Heart left ventricle (tissue), 16 donors: ENCODE measurements at places on chromosomes 11 and 22. TPM values are rescaled to one million over a fixed set of nuclear protein-coding genes. Genes with fewer than 3 reads are reported as not detected.

GAB4 gene
- total RNA-seq = not detected

COMT gene
- total RNA-seq = 119 TPM

RAG1 gene
- 2.1 TPM for total RNA-seq

CD82 gene
- total RNA-seq = 35.0 TPM

APOL5 gene
- not detected for total RNA-seq

OR5A1 gene
- not detected for total RNA-seq

ACR gene
- total RNA-seq = 0.39 TPM

FAM111B gene
- total RNA-seq = not detected

RTN4RL2 gene
- 2.1 TPM for total RNA-seq

- peaks cover 23% of the 10 kb centered on the region for H3K4me1 ChIP-seq
- H3K36me3 ChIP-seq = no peaks in the 10 kb centered on the region
- DNase-seq = peak; percentile 84
- no peak overlapping the region for H3K27ac ChIP-seq
Observed at GRCh38 chr22:25942856-25943411, 200.9 kb downstream of the MYO18B start.

DNA sequence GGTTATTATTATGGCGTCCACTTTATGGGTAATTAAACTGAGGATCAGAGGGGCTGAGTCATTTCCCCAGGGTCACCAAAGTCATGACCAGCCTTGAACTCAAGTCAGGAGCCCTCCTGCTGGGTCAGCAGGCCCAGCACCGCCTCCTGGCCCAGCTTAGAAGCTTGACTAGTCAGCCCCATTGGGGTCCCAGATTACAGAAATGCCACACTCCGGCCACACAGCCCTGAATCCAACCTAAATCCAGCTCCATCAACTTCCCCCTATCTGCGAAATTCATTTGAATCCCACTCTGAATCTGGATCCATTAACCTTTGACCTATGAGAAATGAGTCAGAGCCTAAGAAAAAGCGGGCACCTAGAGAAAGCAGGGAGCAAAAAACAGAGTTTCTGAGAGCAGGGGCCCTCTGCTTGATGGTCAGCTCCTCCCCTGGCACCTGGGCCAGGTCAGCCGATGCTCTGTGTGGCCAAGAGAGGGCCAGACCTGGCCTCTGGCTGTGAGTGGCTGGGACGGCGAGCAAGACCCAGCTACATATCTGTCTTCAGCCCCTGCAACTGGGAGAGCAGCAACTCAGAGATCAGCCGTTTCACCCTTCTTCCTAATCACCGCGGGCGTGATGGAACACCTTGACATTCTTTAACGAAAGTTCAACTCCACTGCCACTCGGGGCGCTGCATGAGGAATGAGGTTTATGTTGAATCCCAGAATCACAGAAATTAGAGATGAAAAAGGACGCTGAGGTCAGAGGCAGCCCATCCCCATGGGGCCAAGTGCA lies 196.1 kb downstream of the TRIM29 start:
- no peak overlapping the region for H3K27ac ChIP-seq
- DNase-seq = no peak
- no peaks in the 10 kb centered on the region for H3K27me3 ChIP-seq
- no peak overlapping the region for H3K4me3 ChIP-seq

GRCh38 chr11:6270584-6271246 lies 11.1 kb downstream of the CCKBR start:
- H3K4me1 ChIP-seq = peaks cover 3% of the 10 kb centered on the region
- H3K36me3 ChIP-seq = no peaks in the 10 kb centered on the region
- peak overlapping the region; percentile 10 for H3K4me3 ChIP-seq
- no peak for DNase-seq

GRCh38 chr11:50155508-50155907 lies 122.8 kb downstream of the OR4C45 start:
- H3K36me3 ChIP-seq = no peaks in the 10 kb centered on the region
- H3K27ac ChIP-seq = no peak overlapping the region
- DNase-seq = no peak
- no peaks in the 10 kb centered on the region for H3K27me3 ChIP-seq
- H3K4me1 ChIP-seq = no peaks in the 10 kb centered on the region

- no peak overlapping the region for H3K4me3 ChIP-seq
- peaks cover 14% of the 10 kb centered on the region for H3K4me1 ChIP-seq
- no peaks in the 10 kb centered on the region for H3K36me3 ChIP-seq
- no peak overlapping the region for H3K27ac ChIP-seq
Observed at GRCh38 chr11:68946416-68947090, 34.2 kb downstream of the MRGPRD start.

DNA sequence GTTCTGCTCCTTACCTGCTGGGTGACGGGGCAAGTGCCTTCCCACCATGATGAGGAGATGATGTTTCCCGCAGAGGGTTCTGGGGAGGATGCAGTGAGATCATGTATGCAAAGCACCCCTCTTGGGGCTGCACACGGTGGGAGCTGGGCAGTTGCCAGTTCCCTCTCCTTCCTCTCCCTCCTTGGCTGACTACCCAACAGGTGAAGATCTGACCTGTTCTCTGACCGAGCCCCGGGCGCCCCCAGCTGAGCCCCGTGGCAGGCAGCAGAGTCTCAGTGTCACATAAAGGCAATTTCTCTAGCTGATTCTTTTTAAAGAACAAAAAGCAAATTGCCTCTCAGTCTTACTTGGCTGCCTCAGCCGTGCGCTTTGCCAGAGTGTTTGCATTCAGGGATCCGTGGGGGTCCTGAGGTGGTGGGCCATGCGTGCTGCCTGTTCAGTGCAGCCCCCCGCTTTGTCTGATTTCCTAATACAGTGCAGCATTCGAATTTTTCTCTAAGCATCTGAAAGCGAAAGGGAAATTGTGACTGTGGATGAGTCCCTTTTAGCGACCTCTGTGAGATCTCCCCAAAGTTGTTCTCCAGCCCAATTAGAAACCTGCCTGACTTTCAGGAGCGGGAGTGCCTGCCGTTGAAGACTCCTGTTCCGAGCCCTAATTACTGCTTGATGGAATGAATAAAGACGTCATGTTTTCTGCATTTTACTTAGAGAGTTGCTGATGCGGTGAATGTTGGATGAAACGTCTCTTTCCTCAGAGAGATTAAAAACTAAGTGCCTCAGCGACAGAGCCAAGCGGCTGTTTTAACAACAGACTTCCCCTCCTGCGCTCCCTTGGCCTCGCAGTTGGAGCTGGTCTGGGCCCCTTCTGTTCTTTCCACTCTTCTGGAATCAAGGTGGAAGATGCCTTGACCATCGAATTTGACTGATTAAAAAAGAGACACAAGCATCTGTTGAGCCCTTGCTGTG lies 86.0 kb downstream of the GRIK4 start:
- peaks cover 2% of the 10 kb centered on the region for H3K27me3 ChIP-seq
- H3K36me3 ChIP-seq = no peaks in the 10 kb centered on the region
- no peak for DNase-seq
- H3K4me1 ChIP-seq = no peaks in the 10 kb centered on the region
- H3K27ac ChIP-seq = no peak overlapping the region

- no peaks in the 10 kb centered on the region for H3K36me3 ChIP-seq
- DNase-seq = peak; percentile 94
- H3K4me1 ChIP-seq = peaks cover 68% of the 10 kb centered on the region
- H3K27ac ChIP-seq = peak overlapping the region; percentile 93
- peak overlapping the region; percentile 60 for H3K4me3 ChIP-seq
- no peaks in the 10 kb centered on the region for H3K27me3 ChIP-seq
Observed at GRCh38 chr11:118621071-118621783, 13.8 kb downstream of the PHLDB1 start.

DNA sequence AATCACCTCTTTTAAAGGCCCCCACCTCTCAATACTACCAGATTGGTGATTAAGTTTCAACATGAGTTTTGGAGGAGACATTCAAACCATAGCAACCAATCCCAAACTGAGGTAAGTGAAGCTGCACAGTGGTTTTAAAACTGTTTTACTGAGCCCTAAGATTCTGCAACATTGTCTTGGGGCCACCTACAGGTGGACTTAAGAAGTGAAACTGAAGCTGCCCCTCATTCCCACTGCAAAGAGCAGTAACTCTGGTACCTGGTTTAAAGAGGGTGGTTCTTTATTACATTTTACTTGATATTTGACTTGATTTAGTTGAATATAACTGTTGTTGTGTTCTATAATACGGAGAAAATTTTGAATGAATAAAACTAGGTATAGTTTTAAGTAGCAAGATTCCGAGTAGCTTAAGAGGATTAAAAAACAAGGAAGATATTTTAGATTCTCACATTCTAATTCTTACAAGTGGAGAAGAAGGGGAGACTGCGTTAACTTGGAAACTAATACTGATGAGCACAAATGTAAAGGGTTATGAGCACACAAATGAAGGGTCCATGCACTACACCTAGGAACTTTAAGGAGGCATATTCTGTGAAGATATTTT lies 26.7 kb downstream of the SYT9 start:
- H3K27me3 ChIP-seq = no peaks in the 10 kb centered on the region
- no peak overlapping the region for H3K27ac ChIP-seq
- H3K36me3 ChIP-seq = no peaks in the 10 kb centered on the region
- H3K4me1 ChIP-seq = no peaks in the 10 kb centered on the region

GRCh38 chr11:101807531-101807930 lies 107.3 kb upstream of the CEP126 start:
- no peaks in the 10 kb centered on the region for H3K4me1 ChIP-seq
- no peaks in the 10 kb centered on the region for H3K27me3 ChIP-seq
- no peaks in the 10 kb centered on the region for H3K36me3 ChIP-seq
- DNase-seq = no peak

- no peak for DNase-seq
- no peaks in the 10 kb centered on the region for H3K27me3 ChIP-seq
- H3K36me3 ChIP-seq = no peaks in the 10 kb centered on the region
Observed at GRCh38 chr11:64970731-64971151, 1.2 kb downstream of the MAJIN start.

DNA sequence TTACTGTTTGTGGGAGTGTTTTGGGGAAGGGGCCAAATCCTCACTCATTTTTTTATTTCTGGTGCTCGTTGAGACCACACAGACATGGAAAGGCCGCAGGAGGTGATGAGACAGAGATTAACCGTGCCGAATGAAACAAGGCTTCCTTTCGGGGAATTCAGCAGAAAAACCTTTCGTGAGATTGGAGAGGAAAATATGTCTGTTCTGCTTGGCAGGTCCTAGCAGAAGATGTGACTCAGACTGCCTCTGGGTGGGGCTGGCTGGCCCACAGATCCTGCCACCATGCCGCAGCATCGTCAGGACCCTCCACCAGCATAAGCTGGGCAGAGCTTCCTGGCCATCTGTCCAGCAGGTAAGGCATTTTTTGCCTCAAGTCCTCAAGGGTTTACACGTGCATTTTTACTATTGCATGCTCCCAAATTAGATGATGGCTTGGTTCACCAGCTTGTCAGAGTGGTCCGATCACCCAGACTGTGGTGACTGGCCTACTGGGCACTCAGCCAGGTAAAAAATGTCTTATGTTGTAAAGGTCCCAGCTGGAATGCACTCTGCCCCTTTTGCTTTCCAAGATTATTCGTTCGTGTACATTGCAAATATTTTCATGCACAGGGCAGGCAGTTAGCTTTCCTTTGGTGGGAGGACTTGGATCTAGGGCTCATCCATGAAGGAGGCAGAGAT lies 1.5 kb downstream of the DDB2 start:
- peak overlapping the region; percentile 97 for H3K27ac ChIP-seq
- no peaks in the 10 kb centered on the region for H3K27me3 ChIP-seq
- H3K4me1 ChIP-seq = peaks cover 3% of the 10 kb centered on the region
- H3K36me3 ChIP-seq = no peaks in the 10 kb centered on the region
- peak; percentile 62 for DNase-seq

GRCh38 chr11:8905528-8906165 lies 5.3 kb upstream of the AKIP1 start:
- no peaks in the 10 kb centered on the region for H3K36me3 ChIP-seq
- H3K4me1 ChIP-seq = no peaks in the 10 kb centered on the region
- H3K27me3 ChIP-seq = no peaks in the 10 kb centered on the region
- no peak overlapping the region for H3K27ac ChIP-seq
- no peak for DNase-seq

DNA sequence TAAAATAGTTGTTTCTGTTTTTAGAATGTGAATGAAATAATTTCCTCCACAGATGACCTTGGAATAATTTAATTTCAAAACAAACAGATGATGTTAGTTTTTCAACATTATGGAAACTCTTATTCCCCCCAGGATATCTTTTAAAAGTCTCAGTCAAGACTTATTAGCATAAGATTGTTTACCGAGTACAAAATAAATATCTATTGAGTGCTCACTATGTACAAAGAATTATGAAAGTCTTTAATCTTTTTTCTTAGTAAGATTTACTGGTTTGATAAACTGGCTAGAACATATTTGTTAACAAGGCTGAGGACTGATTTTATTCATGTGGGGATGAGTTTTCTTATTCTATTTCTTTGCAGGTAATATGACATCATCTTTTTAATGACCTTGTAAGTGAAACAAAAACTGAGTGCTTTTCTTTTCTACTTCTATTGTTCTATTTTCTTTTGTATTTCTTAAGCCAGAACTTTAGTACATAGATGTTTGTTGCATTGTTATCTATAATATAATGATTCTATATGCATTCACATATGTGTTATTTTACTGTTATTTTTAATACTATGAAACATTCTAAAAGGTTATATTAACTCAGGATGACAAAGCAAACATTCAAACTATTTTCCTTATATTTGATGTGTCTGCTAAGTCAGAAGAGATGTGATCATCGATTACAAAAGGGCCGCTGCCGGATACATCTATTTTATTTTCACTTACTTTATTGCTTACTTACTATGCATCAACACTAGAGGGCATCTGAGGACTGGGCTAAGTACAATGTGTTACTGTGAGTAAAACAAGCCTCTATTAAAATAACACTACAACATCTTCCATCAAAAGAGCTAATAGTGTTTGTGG lies 111.0 kb upstream of the ARHGAP42 start:
- H3K36me3 ChIP-seq = no peaks in the 10 kb centered on the region
- no peak overlapping the region for H3K27ac ChIP-seq

- no peaks in the 10 kb centered on the region for H3K36me3 ChIP-seq
- H3K4me1 ChIP-seq = no peaks in the 10 kb centered on the region
- no peak for DNase-seq
- H3K27ac ChIP-seq = no peak overlapping the region
- no peaks in the 10 kb centered on the region for H3K27me3 ChIP-seq
Observed at GRCh38 chr22:20276468-20276867, 8.3 kb upstream of the RTN4R start.

GRCh38 chr11:14953904-14954303 lies 18.2 kb downstream of the CALCA start:
- no peak overlapping the region for H3K27ac ChIP-seq
- no peaks in the 10 kb centered on the region for H3K4me1 ChIP-seq
- H3K36me3 ChIP-seq = no peaks in the 10 kb centered on the region
- H3K4me3 ChIP-seq = no peak overlapping the region
